Muscle of arm (tissue), 14 donors: ENCODE measurements at places on chromosomes 5 and 9. TPM values are rescaled to one million over a fixed set of nuclear protein-coding genes. Genes with fewer than 3 reads are reported as not detected.
A peak's percentile ranks its signal among the peaks of the same experiment; 100 is the strongest.

IFNA2 gene
- not detected for polyA plus RNA-seq

ORM1 gene
- polyA plus RNA-seq: 1.9 TPM

DROSHA gene
- polyA plus RNA-seq: 49.7 TPM

FGF18 gene
- not detected for polyA plus RNA-seq

CSF2 gene
- polyA plus RNA-seq: not detected

KCNV2 gene
- 0.08 TPM for polyA plus RNA-seq

LEAP2 gene
- polyA plus RNA-seq: 1.5 TPM

PCDHGB6 gene
- polyA plus RNA-seq: 2.8 TPM

GRCh38 chr5:102818934-102819333 lies 63.8 kb downstream of the PAM start:
- DNase-seq: no peak

GRCh38 chr9:125739436-125739835 lies 7.7 kb upstream of the PBX3 start:
- DNase-seq: no peak

DNA sequence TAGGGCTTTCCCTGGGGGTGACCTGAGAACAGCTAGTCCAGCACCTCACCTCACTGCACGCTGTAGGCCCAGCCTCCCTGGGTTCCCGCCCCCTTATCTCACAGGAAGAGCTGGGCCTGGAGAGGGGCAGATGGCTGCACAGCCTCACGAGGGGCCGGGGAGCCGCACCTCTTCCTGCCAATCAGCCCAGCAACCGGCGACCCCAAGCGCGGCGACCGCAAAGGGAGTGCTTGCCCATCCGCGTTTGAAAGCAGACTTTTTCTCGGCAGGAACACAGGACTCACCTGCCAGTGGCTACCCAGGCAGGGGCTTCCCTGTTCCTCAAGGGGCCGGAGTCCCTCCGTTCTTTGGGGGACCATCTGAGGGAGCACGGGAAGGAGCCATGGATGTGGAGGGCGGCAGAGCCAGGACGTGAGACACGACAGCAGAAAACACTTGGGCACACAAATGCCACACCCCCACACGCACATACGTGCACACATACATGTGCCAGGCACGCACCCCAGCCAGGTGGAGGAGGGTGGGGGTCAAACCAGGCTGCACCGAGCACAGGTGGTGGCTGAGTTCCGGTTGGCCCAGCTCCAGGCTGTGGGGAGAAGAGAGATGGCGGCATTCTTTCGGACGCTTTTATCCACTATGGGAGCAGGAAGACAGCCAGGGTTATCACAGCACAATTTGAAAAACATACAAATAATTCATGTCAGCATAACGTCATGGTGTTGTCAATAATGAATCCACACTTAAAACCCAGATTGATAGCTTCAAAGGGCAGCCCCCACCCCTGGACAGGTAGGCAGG lies 11.3 kb downstream of the TMEM250 start:
- no peak for DNase-seq

DNA sequence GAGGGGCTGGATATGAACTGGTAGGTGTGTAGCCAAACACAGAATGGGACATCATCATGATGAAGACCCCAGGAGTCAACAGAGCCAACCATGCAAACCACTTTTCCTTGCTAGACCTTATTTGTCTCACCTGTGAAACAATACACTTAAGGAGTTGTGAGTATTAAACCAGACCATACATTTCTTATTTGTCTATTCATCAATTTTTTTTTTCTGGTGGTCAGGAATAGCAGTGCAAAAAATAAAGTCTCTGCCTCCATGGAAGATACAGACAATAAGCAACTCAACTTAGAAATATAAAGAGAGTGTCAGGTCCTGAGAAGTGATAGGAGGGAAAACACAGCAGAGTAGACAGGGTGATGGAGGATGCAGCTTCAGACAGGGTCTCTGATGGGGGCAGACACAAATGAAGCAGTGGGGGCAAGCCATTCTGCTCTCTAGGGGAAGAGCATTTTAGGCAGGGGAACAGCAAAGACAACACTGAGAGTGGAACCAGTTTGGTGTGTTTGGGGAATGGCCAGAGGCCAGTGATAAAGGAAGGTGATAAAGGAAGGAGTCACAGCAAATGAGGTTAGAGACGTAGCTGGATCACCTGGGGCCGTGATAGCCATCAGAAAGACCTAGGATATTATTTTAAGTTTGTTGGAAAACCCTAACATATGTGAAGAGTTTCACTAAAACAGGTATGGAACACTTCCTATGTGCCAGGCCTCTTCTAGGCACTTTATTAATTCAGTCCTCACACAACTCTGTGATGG lies 256.2 kb downstream of the MAN2A1 start:
- no peak for DNase-seq

GRCh38 chr9:37511016-37512010 lies 25.6 kb downstream of the POLR1E start:
- no peak for DNase-seq

GRCh38 chr9:105138306-105138801 lies 106.1 kb upstream of the SLC44A1 start:
- peak; percentile 41 for DNase-seq

- DNase-seq: no peak
Measured at GRCh38 chr9:36911601-36912412, 122.3 kb downstream of the PAX5 start.

DNA sequence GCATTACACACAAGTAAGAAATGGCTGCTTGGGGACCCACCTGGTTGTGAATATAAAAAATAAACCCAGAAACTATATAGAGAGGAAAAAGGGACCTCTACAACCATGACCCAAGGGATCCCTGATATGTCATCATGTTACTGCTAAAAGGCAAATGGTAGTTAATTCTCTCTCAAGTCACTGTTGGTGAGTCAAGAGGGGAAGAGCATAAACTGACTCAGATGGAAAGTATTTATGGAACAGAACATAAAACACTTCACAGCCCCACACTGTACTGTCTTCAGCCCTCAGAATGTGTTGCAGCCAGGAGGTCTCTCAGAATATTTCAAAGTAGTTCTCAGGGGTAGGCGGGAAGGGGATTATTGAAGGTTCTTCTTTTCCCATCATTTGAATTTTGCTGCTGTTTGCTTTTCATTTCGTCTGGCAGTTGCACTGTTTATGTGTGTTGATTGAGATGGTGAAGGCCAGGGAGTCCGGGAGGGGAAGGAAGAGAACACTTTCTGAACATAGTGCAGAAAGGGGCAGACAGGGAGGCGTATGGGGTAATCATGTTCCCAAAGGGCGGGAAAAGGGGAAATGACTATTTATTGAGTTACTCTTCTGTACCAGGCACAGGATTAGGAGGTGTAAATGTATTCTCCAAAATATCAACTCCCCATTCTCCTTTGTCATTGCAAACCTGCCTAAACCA lies 85.5 kb downstream of the TEK start:
- DNase-seq: peak; percentile 7

DNA sequence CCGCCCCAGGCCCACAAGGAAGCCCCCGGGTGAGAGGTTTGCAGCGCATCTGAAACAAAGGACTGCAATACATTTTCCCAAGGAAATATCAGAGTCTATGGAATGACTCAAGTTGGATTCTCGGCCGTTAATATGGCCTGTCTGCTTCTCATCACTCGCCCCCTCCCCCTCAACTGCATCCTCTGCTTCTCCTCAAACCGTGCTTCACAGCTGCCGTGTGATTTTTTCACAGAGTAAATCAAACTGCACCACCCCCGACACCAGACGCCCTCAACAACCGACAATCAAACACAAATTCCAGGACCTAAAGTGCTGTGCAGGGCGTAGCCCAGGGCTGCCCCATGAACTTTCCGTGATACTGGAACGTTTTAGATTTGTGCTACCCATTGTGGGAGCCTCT lies 176.9 kb downstream of the ROR2 start:
- DNase-seq: no peak

DNA sequence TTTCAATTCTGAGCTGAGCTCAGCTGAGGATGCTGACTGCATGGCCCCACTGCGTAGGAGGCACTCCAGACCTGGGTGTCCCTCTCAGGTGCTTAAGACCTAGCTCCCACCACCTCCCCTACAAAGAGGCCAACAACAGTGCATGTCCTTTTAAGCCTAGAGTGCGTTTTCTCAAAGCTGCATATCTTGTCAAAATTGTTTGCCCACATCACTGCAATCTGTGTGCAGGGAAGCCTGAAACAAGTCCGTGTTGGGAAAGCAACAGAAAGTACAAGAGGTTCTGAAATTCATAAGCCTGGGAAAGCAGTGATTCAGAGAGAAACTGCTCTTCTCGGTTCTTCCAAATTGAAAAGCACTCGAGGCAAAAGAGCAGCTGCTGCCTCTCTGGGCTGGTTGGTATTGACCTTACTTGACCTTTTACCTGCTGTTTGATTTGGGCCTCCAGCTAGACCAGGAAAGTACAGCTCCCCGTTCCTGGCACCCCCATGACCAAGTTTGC lies 238.4 kb downstream of the NR2F1-AS1 start:
- DNase-seq: no peak

GRCh38 chr9:128304136-128304970 lies 17.9 kb downstream of the TRUB2 start:
- no peak for DNase-seq

DNA sequence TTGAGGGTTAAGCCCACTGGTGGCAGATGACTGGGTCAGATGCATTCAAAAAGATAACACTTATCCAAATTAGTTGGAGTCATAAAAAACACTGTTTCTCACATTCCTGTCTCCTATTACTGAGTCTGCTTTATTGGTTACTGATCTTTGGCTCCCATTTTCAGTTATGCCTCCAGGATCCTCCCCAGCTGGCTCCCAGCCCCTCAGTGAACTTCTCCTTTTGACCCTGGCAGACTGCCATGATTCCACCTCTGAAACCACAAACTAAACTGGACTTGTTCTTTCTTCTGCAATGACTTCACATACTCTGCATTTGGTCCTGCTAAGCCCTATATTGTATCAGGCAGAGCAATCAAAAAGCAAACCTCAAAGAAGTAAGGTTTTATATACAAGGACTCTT lies 860.8 kb upstream of the DMAC1 start:
- DNase-seq: peak; percentile 78

- no peak for DNase-seq
Measured at GRCh38 chr9:110777196-110777875, 108.7 kb downstream of the MUSK start.

- DNase-seq: no peak
Measured at GRCh38 chr5:137220523-137220927, 278.6 kb downstream of the SPOCK1 start.

- no peak for DNase-seq
Measured at GRCh38 chr9:19087106-19088000, 15.4 kb downstream of the HAUS6 start.

DNA sequence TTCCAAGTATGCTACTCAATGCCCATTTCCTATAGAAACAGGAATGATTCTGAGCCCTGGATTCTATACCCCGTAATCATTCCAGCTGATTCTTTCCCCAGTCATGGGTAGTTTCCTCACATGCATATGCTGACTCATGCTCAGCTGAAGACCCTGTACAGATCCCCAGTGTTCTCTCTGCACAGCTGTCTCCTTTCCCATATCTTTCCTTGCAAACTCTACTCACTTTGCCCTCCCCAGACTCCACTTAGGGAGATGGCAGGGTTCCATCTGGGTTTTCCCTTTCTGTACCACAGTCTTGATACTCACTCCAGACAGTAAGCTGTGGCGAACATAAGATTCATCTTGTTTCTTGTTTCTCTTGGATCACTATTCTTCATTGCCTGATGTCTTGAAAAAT lies 357.6 kb downstream of the RAB3C start:
- no peak for DNase-seq

- no peak for DNase-seq
Measured at GRCh38 chr5:54835647-54836046, 149.7 kb downstream of the ESM1 start.

GRCh38 chr5:79850941-79851340 lies 140.1 kb downstream of the MTX3 start:
- DNase-seq: peak; percentile 63

GRCh38 chr5:96256795-96257470 lies 176.1 kb downstream of the PCSK1 start:
- DNase-seq: no peak

DNA sequence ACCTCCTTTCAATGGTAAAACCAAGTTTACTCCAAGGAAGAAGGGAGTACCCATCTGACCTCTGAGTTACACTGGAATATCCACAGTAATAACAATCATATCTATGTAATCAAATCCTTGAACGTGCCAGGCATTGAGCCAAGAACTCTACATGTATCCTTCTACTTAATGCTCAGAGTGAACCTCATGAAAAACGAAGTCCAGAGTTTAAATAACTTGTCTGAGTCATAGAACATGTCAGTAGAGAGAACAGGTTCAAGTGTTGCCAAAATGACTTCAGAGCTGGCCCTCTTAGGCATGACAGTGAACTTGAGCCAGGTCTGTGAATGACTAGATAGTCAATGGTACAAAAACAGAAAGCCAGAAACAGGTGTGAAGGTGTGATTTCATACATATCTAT lies 164.1 kb upstream of the ZNF618 start:
- peak; percentile 35 for DNase-seq

GRCh38 chr5:173138707-173139106 lies 5.6 kb upstream of the BNIP1 start:
- no peak for DNase-seq

GRCh38 chr9:121636341-121636865 lies 15.0 kb upstream of the DAB2IP start:
- DNase-seq: peak; percentile 57

- DNase-seq: no peak
Measured at GRCh38 chr5:57358796-57359592, 123.6 kb downstream of the ACTBL2 start.

DNA sequence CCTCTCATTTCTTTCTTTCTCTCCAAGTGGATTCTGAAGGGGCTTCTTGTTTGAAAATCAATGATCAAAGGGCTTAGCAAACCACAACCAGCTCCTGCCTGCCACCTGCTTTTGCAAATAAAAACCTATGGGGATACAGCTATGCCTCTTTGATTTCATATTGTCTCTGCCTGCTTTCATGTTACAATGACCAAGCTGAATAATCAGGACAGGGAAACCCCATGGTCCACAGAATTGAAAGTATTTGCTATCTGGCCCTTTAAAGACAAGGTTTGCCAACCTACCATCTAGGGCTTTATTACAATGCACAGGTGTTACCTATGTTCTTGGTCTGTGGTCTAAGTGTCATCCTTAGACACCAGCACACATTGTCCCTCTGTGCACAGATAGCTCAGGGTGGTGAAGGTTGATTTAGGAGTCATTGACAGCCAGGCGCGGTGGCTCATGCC lies 28.8 kb upstream of the PLIN2 start:
- DNase-seq: no peak

DNA sequence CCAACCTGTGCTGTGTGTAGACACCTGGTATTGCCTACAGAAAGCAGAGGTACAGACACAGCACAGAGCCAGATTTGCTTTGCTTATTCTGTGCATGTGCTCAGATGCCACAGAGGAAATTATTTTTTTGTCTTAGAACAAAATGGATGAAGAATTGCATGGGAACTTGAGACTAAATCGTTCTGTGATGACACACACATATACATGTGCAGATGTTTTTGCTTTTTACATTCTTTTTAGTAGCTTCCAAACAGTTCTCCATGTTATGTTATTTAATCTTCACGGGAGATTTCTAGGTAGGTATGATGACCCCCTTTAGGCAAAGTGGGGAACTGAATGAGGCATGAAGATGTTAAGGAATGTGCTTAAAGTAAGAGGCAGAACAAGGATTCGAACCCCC lies 221.5 kb upstream of the PANK3 start:
- DNase-seq: no peak
